NCI-H345 (cell line): ENCODE measurements at places on chromosomes 5 and 9.

- DNase-seq: no peak
These were observed 25.0 kb upstream of the OCLN start for GRCh38 chr5:69467442-69468225.

GRCh38 chr5:56190497-56190896, 42.6 kb downstream of the ANKRD55 start:
- DNase-seq: no peak

GRCh38 chr9:92397853-92398252, 6.5 kb downstream of the OGN start:
- no peak for DNase-seq

GRCh38 chr5:58090704-58091103, 369.2 kb downstream of the PLK2 start:
- no peak for DNase-seq

DNA sequence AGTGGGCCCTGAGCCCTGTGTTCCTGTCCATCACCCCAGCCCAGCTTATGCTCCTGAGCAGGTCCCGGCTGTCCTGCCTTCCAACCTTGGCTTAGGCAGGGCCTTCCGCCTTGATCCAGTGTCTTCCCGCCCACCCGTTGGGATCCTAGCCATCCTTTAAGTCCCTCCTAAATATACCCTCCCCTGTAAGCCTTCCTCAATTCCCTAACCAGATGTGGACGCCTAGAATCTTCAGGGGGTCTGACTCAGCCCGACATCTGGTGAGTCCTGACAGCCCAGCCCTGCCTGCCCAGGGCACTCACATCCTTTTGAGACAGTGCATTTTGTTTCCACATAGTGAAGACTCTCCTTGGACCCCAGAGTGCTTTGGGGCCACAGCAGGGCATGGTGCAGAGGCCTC, 23.7 kb downstream of the SLC6A7 start:
- DNase-seq: no peak

- no peak for DNase-seq
These were observed 11.8 kb downstream of the TBC1D9B start for GRCh38 chr5:179895861-179896260.

- DNase-seq: no peak
These were observed 565.7 kb upstream of the WWC1 start for GRCh38 chr5:167725741-167726140.

GRCh38 chr5:112418659-112419163, 366 bp downstream of the EPB41L4A start:
- DNase-seq: no peak

- no peak for DNase-seq
These were observed 22.5 kb downstream of the ABO start for GRCh38 chr9:133252301-133253020.

GRCh38 chr5:54832858-54833257, 152.5 kb downstream of the ESM1 start:
- DNase-seq: no peak

GRCh38 chr9:131587331-131587730, 42.0 kb downstream of the PRRT1B start:
- DNase-seq: no peak

DNA sequence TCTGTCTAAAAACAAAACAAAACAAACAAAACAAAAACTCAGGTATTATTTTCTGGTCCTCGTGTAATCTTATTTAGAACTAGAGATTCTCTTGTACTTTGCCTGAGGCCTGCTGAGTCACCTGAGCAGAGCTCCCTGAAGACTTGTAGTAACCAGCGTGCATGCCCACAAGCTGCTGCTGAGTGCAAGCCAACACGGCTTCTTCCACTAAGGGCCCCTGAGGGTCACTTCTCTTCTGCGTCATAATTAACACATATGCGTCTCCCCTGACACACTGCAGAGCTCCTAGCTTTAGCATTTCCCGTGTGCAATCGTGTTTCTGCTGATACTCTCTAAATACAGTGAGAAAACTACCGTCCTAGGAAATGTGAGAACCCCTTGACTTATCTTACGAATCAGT, 10.9 kb upstream of the NDFIP1 start:
- no peak for DNase-seq

- no peak for DNase-seq
These were observed 18.8 kb downstream of the NANS start for GRCh38 chr9:98075332-98075805.

GRCh38 chr5:169183576-169183975, 117.4 kb downstream of the SLIT3 start:
- no peak for DNase-seq

- no peak for DNase-seq
These were observed 51.4 kb upstream of the EPB41L4B start for GRCh38 chr9:109372246-109372645.

DNA sequence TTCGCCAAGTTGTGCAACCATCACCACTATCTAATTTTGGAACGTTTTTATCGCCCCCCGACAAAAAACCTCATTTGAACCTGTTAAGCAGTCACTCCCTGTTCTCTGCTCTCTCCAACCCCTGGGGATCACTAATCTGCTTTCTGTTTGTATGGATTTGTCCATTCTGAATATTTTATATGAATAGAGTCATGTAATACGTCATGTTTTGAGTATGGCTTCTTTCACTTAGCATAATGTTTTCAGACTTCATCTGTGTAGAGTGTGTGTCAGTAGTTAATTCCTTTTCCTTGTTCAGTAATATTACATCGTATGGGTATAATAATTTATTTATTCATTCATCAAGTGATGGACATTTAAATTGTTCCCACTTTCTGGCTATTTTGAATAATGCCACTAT, 232.2 kb downstream of the SMARCA2 start:
- no peak for DNase-seq

GRCh38 chr5:88693071-88693932, 189.7 kb downstream of the MEF2C start:
- DNase-seq: no peak

DNA sequence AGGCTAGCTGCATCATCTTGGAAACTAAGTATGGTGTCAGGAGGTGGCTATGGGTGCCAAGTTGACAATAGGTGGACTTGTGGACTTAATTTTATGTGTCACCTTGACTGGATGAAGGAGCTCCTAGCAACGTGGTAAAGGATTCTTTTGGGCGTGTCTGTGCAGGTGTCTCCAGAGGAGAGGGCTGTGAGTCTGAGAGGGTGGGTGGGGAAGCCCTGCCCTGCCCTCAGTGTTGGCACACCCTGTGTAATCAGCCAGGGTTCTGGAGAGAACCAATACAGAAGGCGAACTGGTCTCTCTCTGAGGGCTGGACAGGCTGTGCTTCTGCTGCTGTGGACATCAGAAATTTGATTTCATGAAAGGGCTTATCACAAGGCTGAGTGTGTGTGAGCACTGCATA, 61.0 kb downstream of the GTF3C4 start:
- DNase-seq: no peak

DNA sequence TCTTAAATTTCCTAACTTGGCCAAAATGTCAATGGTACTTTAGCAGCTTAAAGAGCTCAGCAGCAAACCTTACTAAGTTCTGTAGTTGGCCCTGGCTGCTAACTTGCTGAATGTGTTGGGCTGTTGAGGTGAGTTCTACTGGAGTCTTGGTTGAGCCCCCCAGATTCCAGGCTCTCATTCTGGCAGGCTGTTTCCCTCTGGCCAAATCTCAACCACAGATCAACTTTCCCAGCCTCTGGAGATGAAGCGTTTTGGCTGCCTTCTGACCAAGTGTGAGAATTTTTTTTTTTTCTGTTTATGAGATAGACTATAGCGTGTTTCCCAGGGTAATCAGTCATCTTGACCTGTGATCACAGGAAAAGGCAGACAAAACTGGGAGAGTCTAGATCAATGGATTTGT, 343.7 kb downstream of the EBF1 start:
- DNase-seq: no peak

DNA sequence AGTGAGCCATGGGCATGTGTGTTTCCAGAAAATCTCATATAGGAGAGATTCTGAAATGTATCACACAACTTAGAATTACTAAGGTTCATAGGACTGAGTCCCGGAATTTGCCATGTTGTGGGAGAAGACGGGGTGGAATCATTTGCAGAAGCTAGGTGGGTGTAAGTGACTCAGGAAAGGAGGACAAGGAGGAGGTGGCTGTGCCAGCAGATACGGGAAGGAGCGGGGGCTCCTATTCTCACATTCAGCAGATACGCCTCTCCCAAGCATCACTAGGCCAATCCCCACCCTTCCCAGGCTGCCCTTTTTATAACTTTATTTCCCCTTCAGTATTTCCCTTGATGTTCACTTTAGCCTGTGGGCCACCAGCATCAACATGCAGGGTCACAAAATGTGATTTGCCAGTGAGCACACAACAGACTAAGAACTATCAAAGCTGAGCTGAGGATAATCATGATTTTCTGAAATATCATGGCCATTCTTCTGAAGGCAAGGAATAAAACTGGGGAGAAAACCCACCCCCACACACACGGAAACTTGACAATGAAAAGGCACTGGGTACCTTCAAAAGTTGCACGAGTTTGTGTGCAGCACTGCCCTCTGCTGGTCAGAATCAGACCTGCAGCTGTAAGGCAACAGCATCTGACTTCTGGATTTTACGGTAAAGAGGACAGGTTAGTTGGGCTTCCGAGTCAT, 133.2 kb downstream of the MTX3 start:
- DNase-seq: peak; percentile 68

- DNase-seq: no peak
These were observed 4.9 kb downstream of the NR4A3 start for GRCh38 chr9:99826579-99826978.

- no peak for DNase-seq
These were observed 22.6 kb downstream of the PTBP3 start for GRCh38 chr9:112310826-112311225.

- no peak for DNase-seq
These were observed 56.5 kb downstream of the ANKRD33B start for GRCh38 chr5:10620346-10620745.

GRCh38 chr9:131194762-131195161, 69.4 kb downstream of the NUP214 start:
- DNase-seq: no peak

DNA sequence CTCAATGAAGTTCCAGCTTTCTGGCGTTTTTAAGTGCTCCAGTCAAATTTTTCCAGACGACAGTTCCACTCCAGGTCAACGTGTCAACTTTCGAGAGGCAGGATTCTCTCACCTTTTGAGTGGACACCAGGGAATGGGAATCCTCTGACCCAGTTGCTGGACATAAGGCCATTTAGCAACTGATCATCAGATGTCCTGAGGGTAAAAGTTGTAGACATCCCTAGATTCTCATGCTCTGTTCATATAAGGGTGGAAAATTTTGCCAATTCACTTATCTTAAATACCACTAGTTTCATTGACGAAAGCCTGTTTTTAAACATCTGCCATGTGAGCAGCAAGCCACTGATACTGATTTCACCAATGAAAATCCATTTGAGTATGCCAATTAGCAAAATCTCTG, 275.5 kb downstream of the MAST4 start:
- no peak for DNase-seq

DNA sequence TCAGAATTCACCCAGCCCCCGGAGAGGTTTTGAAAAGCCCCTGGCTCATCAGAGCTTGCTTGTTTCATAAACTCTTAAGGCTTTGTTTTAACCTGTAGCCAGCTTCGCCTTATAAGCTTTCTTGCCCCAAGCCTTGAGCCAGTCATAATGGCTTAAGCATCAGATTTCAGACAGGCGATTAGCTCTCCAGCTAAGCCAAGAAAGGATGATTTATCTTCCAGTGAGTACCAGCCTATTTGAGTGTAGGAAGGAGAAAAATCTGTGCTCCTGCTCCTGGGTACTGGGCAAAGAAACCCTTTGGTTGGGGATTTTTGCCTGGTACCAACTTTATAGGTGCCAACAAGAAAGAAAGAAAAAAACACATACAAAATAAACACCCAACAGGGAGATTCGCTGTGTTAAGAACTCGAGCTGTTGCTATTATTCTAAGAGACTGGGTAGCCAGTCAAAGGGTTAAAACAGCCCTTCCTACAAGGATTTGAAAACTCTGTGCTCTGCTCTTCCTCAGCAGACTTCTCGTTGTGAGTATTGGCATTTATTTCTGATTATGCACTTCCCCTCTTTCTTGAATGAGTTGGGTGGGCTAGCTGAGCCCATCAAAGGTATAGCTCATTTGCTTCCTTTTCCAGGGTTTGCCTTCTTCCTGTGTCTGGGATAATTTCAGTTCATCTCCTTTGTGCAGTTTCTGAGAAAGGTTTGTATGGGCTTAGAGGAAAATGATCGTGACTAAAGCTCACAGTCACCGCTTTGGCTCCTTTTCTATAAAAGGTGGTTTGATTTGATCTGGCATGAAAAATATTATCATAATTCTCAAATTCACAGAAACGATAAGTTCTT, 157.2 kb upstream of the DMRT1 start:
- no peak for DNase-seq

DNA sequence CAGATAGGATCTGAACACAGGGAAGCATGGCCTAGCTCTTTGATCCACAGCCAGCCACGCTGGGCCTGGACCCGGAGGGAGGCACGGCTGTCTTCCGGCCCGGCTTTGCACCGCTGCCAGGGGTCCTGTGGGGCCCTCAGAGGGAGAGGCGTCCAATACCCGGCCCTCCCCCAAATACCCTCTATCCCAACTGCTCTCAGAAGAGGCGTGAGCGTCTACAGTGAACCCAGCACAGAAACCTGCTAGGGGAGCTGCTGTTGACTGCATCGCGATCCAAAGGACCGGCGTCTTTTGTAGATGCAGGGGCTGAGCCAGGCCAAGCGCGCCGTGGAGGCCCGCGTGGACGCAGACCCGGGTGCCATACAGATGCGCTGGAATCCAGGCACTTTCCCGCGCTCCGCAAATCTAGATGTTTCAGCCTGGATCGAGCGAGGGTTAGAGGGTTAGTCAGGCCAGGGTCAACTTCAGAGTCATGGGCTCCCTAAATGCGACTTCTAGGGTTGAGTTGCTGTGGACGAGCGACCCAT, 1.1 kb upstream of the TCF7 start:
- no peak for DNase-seq

DNA sequence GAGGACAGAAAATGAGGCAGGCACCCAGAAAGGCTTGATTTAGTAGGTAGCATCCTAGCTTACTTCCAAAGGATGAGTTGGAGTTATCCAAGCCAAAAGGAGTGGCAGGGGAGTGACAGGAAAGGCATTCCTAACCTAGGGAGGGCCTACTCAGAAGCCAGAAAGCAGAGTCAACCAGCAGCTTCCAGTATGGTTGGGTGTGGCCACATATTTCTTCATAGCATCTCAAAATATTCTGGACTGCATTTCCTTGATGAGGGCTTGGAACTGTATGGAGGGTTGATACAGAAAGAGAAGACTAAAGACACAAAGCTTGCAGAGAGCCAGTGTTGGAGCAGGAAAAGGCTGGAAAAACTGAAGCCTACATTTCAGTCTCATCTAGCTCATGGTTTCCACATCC, 656.8 kb upstream of the DMAC1 start:
- DNase-seq: no peak

- no peak for DNase-seq
These were observed 168.3 kb upstream of the TLE4 start for GRCh38 chr9:79403495-79403894.

DNA sequence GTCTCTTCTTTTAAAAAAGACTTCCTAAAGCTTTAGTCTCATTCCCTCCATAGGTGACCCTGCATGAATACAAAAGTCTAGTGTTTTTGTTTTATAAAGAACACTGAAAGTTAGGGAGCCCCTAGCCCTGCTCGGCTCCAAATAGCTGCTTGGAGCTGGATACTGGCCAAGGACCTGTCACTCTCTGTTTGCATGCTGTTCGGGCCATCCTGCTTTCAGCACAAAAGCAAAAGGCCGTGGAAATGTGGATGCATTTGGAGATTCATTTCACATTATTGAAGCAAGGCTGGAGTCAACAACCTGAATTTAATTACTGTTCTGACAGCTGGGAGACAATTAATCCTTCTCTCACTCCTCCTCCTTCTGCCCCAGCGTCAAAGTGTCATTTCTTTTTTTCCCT, 151.7 kb upstream of the NMUR2 start:
- peak; percentile 83 for DNase-seq

- no peak for DNase-seq
These were observed 45.5 kb upstream of the MPDZ start for GRCh38 chr9:13324988-13325387.

- DNase-seq: no peak
These were observed 47.3 kb upstream of the GALNT10 start for GRCh38 chr5:154143211-154143641.
